Activated CD8-positive, alpha-beta memory T cell treated with anti-CD3 and anti-CD28 coated beads, Interleukin-2, amount 50 U/mL, for 4 hours (primary cell): ENCODE measurements at places on chromosomes 11 and 22.

DNA sequence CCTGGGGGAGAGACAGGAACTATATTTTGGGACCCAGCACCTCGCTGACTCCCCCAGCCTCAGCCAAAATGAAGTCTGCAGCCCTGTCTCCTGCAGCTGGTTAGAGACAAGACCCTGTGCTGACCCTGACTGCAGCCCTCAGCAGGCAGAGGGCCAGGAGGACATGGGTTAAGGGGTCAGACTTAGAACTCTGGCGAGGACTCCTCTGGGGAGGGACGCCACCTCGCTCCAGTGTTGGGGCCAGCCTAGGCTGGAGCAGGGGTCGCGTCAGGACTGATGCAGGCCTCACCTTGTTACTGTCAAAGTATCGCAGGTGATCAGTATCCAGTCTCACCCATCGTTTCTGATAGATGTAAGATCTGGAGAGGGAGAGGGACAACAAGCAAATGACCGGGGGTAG is 36.9 kb upstream of the PDE2A start:
- DNase-seq: no peak

DNA sequence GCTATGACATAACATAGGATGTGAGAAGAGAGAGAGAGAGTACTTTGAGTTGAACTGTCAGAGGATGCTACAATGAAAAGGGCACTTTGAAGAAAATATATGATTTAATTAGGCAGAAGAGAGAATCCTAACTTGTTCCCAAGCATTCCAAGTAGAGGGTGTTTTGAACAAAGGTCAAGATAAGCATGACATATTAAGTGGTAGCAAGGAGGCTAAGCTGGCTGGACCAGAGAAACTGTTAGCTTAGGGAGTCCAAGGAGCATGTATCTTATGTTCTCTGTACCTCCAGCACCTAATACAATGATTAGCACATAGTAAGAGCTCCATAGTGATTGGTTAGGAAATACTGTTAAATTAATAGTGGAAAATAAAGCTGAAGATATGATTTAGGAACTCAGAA is 479.6 kb downstream of the TMEM135 start:
- no peak for DNase-seq

DNA sequence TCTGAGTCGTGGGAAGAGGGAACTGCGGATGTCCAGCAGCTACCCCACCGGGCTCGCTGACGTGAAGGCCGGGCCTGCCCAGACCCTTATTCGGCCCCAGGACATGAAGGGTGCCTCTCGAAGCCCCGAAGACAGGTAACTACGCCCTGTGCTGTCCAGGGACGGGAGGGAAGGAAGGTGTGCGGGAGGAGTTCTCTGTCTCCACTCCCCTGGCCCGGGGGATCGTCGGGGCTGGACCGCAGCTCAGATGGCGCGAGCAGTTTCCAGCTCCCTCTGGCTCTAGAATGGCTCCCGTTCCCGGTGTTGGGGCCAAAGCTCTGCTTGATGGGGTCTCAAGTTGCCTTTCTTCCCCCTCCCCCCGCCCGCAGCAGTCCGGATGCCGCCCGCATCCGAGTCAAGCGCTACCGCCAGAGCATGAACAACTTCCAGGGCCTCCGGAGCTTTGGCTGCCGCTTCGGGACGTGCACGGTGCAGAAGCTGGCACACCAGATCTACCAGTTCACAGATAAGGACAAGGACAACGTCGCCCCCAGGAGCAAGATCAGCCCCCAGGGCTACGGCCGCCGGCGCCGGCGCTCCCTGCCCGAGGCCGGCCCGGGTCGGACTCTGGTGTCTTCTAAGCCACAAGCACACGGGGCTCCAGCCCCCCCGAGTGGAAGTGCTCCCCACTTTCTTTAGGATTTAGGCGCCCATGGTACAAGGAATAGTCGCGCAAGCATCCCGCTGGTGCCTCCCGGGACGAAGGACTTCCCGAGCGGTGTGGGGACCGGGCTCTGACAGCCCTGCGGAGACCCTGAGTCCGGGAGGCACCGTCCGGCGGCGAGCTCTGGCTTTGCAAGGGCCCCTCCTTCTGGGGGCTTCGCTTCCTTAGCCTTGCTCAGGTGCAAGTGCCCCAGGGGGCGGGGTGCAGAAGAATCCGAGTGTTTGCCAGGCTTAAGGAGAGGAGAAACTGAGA is 1.4 kb downstream of the ADM start:
- DNase-seq: no peak

DNA sequence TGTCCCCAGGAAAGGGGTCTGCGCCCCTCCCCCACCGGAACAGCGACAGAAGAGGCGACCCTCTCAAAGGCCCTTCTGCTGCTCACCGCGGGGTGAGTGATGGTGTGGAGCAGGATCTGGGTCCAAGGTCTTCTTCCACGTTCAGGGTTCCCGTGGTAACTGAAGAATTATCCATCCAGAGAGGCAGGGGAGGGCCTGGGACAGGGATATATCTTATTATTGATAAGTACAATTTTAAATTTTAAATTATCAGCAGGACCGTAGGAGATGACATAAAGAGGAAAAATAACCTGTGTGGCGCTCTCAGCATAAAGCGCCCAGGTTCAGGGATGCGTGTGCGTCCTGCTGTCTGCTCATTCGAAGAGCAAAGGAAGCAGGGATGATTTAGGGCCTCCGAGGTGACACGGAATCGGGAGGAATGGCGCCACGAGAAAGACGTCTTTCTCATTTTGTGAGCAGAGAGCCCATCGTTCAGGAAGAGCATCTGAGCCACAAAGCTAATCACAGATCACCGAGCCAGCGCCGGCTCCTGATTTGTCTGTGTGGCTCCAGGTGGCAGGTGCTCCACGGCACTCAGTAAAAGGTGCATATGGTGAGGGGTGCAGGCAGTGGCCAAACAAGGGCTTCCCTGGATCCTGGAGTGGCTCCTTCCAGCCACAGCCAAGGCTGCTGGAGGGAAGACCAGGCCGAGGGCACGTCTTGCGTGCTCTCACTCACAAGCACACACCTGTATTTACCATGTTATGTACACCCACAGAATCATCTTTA is 19.3 kb downstream of the KRTAP5-5 start:
- no peak for DNase-seq

- no peak for DNase-seq
These were observed 111.2 kb upstream of the ALX4 start for GRCh38 chr11:44421090-44421675.

DNA sequence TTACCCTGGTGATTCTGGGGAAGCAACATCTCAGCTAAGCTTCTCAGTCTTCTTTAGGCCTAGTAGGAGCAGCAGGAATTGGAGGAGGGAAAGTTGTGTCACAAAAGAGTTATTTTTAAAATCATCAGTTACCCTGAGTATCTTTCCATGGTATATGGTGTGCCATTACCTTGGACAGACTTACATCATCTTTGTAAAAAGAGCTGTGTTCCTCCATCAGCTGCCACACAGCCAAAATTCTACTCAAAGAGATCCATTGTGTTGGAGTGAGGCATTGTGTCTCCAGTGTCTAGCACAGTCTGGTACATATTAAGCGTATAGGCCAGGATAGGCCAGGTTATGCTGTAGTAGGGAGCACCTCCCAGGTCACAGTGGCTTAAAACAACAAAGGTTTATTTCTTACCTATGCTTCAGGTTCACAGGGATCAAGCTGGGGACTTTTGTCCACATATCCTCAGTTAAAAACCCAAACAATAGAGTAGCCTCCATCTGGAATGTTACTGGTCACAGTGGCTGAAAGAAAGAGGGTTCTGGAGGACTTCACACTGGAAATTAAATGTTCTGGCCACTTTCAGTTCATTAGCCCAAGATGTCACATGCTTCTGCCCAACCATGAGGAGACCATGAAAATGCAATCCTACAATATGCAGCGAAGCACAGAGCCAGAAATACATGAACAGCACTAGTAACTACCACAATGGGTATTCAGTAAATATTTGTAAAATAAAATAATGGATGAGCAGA is 9.9 kb upstream of the TMPRSS5 start:
- DNase-seq: no peak

DNA sequence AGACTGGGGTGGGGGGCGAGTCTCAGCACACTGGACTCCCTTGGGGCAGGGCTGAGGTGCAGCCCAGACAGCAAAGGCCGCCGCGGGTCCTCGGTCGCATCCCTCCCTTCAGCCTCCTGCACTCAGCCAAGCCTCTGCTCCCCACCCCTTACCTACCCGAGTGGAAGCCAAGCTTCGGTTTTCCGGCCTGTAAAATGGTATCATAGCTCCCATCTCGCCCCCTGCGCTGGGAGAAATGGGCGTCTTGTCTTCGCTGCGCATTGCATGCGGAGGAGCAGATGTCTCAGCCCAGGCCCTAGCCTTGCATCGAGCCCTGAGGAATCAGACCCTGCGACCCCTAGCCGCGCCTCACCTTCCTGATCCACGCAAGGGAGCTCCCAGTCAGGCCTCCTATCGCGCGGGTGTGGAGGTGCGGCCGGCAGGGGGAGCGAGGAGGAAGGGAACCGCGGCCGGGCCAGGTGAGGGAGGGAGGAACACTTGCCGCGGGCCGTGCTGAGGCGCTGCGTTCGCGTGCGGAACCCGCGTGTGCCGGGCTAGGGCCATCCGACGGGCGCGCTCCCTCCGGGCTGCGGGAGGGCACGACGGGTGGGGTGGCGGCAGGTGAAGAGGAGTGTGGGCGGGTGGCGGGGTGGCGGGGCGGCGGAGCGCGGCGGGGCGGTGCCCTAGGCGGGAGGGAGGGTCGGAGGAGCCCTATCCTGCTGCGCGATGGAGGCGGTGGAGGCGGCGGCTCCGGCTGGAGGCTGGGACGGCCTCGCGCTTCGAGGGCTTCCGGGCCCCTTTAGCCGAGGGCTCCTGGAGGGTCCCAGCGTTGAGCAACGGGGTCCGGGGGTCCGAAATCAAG is 4.1 kb upstream of the TBX1 start:
- peak; percentile 64 for DNase-seq

DNA sequence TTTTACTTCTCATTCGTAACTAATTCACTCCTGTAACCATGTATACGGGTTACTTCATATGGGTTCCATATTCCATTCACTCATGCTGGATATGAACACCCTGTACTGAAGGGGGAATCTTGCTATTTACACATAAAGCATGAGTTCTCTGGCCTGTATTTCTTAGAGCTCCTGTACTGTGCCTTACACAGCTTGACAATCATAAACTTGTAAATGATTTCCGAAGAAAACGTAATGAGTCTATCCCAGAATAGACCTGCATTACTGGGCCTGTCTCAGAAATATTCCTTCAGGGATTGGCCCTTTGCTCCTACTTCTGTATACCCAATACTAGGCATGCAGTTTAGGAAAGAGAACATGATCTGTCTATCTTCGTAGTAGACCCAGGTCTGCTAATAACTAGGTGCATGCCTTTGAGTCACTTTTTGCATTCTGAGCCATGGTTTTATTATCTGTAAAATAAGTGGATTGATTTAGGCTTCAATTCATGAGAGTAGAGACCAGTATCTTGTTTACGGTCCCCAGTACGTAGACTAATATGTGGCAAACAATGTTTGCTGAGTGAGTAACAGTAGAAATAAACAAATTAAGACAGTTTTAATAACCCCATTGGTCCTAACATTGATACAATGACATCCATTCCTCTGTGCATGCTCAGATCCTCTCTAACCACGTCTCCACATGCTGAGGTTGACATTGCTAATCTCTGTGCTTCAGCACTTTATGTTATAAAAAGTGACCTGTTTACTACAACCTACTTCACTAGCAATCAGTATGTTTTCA is 1.2 kb downstream of the CCDC34 start:
- no peak for DNase-seq

DNA sequence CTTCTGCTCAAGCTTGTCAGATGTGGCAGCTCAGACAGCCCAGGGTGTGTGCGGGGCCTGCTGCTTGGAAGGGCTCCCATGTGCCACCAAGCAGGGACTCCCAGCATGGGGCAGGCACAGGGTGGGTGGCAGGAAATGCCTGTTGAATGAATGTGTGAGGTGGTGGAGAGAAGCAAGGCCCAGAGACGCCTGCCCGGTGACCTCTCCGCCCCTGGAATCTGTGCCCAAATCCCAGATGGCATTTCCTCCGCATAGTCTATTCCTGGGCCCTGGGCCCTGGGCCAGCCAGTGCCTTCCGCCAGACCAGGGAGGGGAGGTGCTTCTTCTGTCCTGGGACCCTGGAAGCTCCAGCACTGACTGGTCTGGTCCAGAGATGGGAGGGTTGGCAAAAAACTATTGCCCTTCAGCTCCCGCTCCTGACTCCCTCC is 3.7 kb downstream of the CST6 start:
- no peak for DNase-seq

DNA sequence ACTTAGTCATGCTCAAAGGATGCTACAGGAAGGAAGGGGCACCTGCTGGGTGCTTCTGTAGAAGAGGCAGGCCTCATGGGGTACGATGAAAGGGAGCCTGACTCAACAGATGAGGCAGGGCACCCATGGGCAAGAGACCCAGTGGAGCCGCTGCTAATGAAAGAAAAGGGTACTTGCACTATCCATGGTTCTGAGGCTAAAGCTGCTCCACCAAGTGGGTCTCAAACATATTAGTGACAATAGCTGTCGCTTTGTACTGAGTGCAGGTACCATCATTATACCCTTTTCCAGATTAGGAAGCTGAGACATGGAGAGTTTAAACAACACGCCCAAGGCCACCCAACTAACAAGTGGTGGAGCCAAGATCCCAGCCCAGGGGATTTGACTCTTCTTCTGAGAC is 127.5 kb upstream of the SERPIND1 start:
- no peak for DNase-seq

- no peak for DNase-seq
These were observed 19.3 kb upstream of the CSRP3 start for GRCh38 chr11:19220903-19221724.

DNA sequence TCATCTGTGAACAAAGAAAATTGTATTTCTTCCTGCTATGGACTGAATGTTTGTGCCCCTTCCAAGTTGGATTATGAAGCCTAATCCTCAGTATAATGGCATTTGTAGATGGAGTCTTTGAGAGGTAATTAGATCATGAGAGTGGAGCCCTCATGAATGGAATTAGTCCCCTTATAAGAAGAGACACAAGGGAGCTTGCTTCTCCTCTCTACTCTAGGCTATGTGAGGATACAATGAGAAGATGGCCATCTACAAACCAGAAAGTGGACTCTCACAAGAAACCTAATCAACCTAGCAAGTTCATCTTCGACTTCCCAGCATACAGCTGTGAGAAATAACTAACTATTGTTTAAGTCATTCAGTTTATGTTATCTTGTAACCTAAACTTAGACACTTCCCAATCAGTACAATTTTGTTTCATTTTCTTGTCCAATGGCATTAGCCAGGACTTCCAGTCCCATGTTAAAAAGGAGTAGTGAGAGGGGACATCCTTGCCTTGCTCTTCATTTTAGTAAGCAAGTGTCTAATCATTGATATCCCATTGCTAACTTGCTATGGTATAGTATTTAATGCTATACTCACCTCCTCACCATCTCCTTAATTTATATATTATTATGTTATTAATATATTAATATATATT is 45.7 kb downstream of the PDGFD start:
- no peak for DNase-seq

DNA sequence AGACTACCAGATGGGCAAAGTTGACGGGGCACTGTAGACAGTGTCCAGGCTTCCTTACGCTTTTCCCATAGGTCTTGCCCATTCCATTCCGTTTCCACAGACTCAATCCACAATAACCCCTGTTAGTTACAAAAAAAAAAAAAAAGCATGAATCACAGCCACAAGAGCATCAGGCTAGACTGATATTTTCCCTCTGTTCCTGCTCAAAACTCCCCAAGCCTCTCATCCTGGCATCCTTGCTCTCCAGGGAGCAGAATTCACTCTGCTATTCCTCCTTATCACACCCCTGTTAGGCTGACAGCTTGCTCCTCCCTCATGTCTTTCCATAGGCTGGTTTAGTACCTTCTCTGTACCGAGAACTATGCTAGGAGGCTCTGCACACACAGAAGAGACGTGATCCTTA is 42.2 kb downstream of the TMEM123 start:
- DNase-seq: no peak

- no peak for DNase-seq
These were observed 330.2 kb upstream of the B3GAT1 start for GRCh38 chr11:134742224-134742612.

- DNase-seq: no peak
These were observed 67.0 kb upstream of the IGLL5 start for GRCh38 chr22:22820626-22821025.
